ENCODE measurements at places on chromosomes 5 and 9. TPM values are rescaled to one million over a fixed set of nuclear protein-coding genes. Genes with fewer than 3 reads are reported as not detected.

STPG3 gene
- total RNA-seq = 0.32 TPM

CTXN3 gene
- total RNA-seq = not detected

DNA sequence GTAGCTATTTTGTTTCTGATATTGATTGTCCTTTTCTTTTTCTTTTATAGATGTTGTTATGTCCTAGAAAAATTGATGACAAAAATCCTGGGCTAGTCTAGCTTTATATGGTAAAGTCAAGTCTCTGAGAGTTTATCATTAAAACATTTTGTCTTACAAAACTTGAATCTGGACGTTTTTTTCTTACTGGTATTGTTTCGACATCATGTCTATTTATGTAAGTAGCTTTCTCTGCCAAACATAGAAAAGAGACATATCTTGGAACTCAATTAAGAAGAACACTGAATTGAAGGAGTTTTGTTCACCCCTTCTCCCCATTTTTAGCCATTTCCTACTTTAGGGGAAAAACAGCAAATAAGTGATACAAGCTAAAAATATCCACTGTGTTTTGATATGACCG lies 151.5 kb downstream of the ISOC1 start:
- DNase-seq = no peak

CDH9 gene
- not detected for total RNA-seq

NAIP gene
- 4.7 TPM for total RNA-seq

GRCh38 chr9:35954942-35955546 lies 2.9 kb downstream of the OR2S2 start:
- DNase-seq = peak; percentile 54

- DNase-seq = no peak
Observed at GRCh38 chr5:137751869-137752491, 2.2 kb downstream of the HNRNPA0 start.

PCDHB3 gene
- total RNA-seq = 2.0 TPM

SLCO6A1 gene
- not detected for total RNA-seq

- no peak for DNase-seq
Observed at GRCh38 chr5:50694027-50694590, 27.7 kb downstream of the PARP8 start.

DNA sequence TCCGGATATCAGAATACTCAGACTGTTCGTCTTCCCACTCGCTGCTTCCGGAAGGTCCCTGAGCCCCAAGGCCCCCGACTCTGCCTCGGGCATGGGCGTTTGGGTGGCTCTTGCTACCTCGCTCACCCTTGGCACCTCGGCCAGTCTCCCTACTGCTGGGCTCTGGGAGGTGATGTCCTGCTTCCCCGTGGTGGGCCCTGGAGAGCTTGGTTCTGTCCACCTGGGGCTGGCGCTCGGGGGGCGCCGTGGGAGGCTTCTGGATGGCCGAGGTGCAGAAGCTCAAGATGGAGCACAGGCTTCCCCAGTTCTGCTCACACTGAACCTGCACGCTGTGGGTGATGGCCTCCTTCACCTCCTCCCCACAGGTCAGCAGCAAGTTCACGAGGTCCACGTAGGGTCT lies 10.4 kb downstream of the STC2 start:
- DNase-seq = no peak

DNA sequence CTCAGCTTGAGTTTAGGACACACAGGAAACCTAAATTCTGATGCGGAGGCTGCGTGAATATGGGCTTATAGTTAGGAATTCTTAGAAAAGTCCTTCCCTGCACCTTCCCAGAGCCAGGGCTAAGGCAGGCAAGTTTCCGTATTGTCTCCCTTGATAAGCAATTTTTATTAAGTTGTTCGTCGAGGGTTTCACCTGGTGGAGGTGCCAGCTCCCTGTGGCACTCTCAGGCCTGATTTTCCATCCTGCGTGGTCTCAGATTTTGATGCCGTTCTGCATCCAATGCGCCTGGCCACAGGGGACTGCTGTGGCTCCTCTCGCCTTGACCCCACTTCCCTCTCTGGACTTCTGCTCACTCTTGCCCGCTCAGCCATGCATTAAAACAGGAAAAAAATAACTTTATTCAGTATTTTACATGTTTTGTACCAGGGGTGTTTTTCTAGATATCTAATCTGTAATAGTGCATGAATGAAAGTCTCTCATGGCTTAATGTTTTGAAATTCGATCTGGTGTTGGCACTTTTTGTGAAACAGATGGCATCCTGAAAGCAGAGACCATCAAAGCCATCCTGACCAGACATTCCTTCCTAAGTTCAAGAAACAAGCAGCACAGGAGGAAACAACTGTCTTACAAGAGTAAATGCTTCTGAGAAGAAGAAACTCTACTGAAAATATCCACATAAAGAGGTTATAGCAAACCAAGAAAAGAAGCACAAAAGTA lies 50.7 kb downstream of the TRIP13 start:
- DNase-seq = no peak

- no peak for DNase-seq
Observed at GRCh38 chr5:180305481-180305880, 13.6 kb upstream of the MAPK9 start.

NIPAL4 gene
- 0.09 TPM for total RNA-seq

DNA sequence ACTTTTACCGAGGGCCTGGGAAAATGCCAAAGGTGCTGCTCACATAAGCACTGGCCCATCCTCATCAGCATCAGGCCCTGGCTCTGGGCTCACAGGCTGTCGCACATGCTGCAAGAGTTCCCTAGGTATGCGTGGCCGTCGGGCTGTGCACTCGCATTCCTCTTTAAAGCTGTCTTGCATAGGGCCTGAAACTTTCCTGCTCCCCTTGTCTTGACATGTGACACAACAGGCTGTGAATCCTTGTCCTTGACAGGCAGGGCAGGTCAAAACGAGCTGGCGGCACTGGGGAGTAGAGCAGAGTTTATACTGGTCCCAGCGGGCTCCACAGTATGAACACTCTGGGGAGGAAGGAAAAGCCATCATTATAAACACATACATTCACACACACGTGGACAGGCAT lies 30.7 kb downstream of the TSTD2 start:
- DNase-seq = no peak

DNA sequence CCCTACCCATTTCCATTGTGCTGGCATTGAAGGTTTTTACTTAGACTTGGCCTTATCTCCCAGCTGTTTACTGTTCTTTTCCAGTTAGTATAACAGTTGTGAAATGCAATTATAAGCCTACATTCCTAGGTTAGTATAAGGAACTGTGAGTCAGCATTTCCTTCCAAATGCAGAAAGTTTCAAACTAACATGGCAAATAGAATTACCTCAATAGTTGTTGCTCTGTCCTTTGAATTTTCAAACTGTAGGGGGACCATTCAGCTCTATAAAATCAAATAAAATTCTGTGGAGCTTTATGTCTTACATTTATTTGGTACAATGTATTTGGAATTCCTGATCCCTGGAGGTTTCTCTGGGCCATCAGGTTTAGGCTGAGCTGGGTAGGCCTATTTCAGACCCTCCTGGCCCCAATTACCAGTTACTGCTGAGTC lies 47.2 kb downstream of the ARHGEF28 start:
- no peak for DNase-seq

Measured in heart right ventricle (tissue), 16 donors.